Vagina (tissue), 2 donors: ENCODE measurements at places on chromosomes 6 and 20.

DNA sequence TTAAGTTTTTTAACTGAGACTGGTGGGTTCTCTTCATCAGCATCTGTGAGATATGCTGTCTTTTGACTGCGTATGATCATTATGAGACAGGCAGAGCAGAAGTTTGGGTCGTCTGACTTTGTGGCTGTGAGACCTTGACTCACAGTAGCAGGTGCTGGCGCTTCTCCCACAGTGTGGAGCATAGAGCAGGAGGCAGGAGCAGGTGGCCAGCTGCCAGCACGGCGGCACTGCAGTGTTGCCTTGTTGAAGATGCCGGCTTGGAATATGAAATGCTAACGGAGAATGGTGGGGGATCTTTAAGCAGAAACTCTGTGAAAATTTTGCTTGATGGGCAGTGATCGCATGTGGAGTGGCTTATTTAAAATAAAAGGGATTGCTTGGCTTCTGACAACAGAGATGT, 105.0 kb downstream of the TIAM2 start:
- DNase-seq, result no peak

DNA sequence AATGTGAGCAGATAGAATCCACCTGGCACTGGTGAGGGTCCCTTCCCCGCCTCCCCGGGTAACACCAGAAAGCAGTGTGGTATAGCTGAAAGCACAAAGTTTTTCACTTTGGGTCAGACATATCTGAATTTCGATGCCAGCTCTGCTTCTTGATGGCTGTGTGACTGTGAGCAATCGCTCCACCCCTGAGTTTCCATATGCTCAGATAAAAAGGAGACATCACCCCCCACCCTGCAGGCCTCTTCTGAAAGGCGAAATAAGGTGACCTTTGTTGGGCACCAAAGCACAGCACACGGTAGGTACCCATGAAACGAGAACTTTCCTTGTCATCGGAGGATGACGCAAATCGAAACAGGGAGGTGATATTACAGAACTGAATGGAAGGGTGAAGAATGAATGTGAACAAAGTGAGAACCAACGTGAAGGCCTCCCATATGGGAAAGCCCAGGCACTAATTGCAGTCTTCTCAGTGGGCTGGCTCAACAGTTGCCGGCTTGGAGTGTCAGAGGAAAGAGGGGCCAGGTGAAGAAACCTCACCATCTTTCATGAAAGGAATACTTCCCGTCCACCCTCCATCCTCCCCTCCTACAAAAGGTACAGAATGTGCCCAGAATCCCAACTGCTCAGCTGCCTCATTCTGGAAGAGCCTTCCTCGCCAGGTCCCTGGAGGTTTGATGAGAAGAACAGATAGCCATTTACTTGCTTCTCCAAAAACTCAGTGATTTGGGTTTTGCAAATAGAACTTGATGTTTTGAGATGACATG, 61.8 kb downstream of the NFATC2 start:
- DNase-seq, result no peak

GRCh38 chr6:159640322-159640721, 52.7 kb downstream of the SOD2 start:
- DNase-seq, result no peak

GRCh38 chr6:146999766-147000165, 204.5 kb upstream of the STXBP5 start:
- DNase-seq, result no peak

- no peak for DNase-seq
These were observed 120.2 kb upstream of the AFDN start for GRCh38 chr6:167706313-167707109.

- no peak for DNase-seq
These were observed 191.1 kb downstream of the SLC24A3 start for GRCh38 chr20:19403549-19403948.

DNA sequence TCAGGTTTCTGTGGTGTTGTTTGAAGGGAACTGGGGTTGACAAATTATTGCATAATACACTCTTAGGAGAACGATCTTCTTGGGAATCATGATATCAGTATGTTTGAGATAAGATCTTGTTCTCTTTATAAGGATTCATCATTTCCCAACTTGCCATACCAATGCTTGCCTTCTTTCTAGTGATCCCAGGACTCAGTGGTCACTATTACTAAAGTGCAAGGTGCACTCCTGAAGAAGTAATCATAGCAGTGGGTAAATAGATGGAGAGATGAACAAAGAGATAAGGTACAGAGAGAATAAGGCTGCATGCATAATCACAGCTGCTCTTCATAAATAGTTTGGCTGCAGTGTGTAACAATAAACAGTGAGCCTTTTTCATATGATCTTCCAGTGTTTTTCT, 404.0 kb downstream of the DOK5 start:
- no peak for DNase-seq

GRCh38 chr6:51049288-51049982, 230.8 kb downstream of the TFAP2B start:
- DNase-seq, result no peak

- no peak for DNase-seq
These were observed 229.0 kb downstream of the ZMYND8 start for GRCh38 chr20:47127546-47127945.

DNA sequence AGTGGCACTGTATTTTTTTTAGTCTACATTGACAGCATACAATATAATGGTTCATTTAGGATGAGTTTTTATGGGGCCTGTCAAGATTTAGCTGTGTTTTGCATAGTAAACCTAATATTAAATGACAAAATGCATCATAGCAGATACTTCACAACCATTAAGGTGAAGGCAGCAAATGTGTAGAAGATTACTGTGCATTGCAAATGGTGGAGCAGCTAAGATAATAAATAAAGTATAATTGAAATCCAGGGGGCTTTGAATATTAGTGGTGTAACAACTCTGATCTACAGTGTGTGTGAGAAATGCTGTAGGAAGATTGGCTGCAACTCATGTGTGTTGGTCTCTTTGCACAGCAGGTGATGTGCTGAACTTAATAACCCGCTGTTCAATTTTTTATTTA, 801.9 kb upstream of the CITED2 start:
- no peak for DNase-seq

DNA sequence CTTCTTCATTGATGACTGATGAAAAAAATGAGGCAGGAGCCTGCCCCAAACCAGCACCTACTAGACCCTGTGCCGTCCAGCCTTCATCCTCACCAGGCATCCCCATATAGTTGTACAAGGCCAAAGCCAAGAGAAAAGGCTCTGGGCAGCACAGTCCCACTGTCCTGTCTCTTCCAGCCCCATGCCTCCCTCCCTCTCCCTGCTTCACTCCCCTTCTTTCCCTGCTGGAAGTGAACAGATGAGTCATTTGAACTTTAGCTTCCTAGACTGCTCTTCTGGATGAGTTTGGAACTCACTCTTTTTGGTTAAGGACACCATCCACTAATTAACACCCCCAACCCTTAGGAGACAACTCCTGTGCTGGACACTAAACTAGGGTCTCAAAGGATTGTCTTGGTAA, 235.2 kb downstream of the LRFN2 start:
- peak; percentile 32 for DNase-seq

DNA sequence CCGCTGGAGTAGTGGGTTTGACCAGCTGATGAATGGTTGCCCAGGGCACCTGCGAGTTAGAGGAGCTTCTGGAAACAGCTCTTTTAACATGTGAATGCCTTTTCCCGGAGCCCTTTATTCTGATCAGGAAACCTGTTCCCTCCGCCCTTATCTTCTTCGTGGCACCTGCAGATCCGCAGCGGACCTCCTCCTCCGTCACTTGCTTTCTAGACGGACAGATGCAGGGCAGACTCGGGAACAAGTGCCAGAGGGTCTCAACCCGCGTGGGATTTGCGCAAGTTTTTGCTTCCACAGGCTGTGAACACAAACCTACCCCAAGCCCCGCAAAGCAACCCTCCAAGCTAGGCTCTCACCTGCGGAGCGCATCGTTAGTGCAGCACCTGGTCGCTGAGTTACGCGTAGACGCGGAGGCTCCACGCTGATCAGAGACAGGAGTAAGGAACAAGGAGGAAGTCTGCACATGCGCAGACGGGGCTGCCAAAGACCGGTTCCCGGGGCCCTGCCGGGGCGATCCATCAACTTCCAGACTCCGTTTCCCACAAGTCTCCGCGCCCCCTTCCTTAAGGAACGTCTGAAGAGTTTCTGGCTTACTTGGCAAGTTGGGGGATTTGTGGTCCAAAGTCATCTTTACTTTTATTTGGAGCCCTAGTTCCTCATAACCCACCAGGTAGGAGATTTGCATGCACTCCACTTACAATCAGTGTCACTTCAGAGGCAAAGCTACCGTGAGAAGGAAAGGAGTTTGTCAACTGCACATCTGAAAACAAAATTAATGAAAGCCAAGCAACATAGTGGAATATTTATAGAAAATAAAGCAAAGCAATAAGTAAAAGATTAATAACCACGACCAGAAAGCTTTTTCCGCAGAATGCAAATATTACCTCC, 52.7 kb upstream of the ELMO2 start:
- no peak for DNase-seq

GRCh38 chr20:33667245-33667675, 517 bp downstream of the ACTL10 start:
- no peak for DNase-seq
